ENCODE measurements at places on chromosomes 2 and 18.

DNA sequence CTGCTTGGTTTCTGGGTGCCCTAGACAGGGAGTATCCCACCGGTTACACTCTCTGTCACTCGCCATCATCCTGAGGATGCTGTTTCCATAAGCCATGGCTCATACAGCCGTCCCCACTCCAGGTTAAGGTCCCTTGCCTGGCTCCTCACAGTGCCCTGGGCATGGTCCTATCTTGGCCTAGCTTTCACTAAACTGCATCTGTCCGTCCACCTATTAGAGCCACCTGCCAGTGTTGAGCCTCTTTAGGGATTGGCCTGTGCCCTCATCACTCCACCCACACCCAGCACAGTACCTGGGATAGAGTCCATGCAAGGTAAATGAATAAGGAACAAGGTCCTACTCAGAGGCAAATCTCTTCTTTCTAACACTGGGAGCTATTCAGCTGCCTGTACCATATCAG lies 320.1 kb downstream of the GBX2 start:
- no peak for DNase-seq

- peak; percentile 14 for DNase-seq
Measured at GRCh38 chr2:26011990-26012856, 21.7 kb upstream of the RAB10 start.

- DNase-seq: no peak
Measured at GRCh38 chr18:4851301-4851976, 345.6 kb downstream of the AKAIN1 start.

- DNase-seq: no peak
Measured at GRCh38 chr2:85776672-85777071, 22.9 kb downstream of the ATOH8 start.

DNA sequence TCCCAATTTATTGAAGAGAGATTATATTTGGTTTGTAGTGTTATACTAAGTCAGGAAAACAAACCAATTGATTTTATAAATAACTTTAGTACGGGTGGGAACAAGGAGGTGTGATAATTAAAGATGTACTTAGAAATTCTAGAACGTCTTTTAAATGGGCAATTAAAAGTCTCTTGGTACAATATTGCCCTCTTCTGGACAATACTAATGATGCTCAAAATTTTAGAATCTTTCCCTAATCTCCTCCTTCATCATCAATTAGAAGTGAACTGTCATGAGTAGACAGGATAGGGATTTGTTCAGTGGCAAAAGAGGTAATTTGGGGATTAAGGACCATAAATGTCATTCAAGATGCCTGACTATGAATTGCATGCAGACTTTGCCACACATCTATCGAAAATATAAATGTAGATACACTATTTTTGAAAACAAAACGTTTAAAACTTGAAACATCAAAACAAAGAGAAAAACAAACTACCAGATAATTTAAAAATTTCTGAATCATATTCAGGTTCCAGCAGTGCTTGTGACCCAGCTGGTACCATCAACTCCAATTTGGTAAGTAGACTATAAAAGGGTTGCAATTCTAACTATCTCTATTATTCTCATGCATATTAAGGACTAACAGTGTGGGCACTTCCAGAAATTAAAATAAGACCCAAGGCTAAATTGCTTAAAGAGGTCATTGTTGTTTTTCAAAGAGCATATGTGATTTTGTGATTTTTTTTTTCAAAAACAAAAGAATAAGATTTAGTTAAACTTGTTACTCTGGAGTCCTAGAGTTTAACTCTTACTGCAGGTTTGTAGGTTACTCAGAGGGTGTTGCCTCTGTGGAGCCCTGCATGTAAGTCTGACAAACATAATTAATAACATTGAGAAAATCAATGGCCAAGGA lies 123.5 kb downstream of the LAMA3 start:
- DNase-seq: peak; percentile 21

DNA sequence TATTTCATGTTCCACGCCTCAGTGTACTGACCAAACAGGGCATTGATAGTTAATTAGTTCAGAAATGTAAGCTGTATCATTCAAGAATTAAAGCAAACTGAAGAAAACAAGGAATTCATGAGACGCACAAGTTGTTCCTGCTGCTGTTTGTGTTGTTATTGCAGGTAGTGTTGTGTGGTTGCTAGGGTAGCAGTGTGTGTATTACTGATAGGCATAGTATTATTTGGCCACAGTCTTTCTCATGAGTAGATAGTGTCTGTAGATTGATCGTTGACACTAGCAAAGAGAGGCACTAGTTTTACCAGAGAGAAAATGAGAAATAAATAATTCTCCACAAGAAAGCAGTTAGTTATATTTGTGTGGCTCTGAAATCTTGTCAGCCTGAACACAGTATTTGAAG lies 548.6 kb downstream of the LRP1B start:
- DNase-seq: no peak

GRCh38 chr2:123502931-123503330 lies 522.2 kb upstream of the CNTNAP5 start:
- no peak for DNase-seq

DNA sequence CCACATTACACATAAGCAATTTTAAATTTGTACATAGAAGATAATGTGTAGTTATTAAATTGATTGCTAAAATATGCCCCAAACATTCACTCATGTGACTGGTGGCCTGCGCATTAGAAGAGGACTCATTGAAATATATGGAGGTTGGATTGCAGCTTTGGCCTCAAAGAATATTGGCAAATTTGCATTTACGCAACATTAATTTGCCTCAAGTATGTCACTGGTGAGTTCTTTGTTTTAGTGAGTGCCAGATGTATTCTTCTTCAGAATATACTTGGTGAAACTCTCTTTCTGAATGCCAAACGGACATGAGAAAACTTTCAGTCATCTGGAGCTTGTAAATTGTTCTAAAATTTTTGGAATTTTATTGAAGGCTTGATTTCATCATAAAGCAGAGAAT lies 5.9 kb upstream of the EFEMP1 start:
- DNase-seq: no peak

- DNase-seq: no peak
Measured at GRCh38 chr2:150528861-150529801, 41.7 kb upstream of the RND3 start.

DNA sequence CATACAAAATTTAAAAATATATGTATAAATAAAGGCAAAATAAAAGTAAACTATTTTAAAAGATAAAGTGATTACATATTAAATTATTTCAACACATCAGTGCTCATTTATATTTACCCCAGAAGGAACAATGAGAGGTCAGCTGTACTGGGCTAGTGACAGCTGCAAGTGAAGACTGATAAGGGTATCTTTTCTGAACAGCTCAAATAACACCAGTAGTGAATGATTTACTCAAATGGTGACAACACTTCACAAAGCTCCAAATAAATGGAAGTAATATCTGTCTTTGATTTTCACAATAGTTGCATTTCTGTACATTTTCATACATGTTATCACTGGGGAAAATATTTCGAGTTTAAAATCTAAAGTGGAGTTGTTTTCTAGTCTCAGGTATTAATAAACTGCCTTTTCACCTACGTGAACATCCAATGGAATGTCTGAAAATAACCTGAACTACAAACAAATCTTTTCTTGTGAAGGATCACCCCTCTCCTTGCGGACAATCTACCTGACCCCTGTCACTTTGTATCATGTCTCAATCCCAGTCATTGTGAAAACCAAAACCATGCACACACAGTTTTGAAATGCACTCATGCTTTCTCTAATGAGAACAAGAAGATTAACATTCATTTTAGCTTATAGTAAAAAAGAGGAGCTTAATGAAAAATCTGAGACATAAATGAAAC lies 1928.8 kb upstream of the CELF4 start:
- no peak for DNase-seq

- DNase-seq: no peak
Measured at GRCh38 chr18:41731884-41732283, 223.2 kb upstream of the PIK3C3 start.

- DNase-seq: no peak
Measured at GRCh38 chr2:134226601-134227000, 27.3 kb upstream of the MGAT5 start.
